Aorta (tissue), 5 donors: ENCODE measurements at places on chromosomes 2 and 18. TPM values are rescaled to one million over a fixed set of nuclear protein-coding genes. Genes with fewer than 3 reads are reported as not detected.

Gene GMCL1
- total RNA-seq, result 16.1 TPM

Gene SMAD4
- total RNA-seq, result 109 TPM

GRCh38 chr2:132384491-132385151 is 32.0 kb upstream of the GPR39 start:
- DNase-seq, result no peak

GRCh38 chr2:148568597-148568996 is 76.0 kb upstream of the EPC2 start:
- DNase-seq, result no peak

DNA sequence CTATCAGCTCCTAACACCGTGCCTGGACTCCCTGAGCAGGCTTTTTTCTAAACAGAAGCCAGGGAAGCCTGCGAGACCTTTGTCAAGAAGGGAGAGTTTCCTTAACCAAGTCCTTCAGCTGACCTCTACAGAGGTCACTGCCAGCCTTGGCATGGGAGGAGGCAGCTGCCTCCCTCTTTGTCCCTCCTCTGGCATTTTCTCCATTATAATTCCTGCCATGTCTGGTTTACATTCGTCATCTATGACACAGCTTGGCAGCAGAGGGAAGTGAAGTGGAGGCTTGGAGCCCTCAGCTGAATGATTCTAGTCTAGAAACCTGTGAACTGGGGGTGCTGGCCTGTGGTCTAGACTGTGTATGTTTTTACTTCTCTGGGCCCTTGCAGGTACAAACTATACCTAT is 22.5 kb downstream of the LIPG start:
- DNase-seq, result no peak

DNA sequence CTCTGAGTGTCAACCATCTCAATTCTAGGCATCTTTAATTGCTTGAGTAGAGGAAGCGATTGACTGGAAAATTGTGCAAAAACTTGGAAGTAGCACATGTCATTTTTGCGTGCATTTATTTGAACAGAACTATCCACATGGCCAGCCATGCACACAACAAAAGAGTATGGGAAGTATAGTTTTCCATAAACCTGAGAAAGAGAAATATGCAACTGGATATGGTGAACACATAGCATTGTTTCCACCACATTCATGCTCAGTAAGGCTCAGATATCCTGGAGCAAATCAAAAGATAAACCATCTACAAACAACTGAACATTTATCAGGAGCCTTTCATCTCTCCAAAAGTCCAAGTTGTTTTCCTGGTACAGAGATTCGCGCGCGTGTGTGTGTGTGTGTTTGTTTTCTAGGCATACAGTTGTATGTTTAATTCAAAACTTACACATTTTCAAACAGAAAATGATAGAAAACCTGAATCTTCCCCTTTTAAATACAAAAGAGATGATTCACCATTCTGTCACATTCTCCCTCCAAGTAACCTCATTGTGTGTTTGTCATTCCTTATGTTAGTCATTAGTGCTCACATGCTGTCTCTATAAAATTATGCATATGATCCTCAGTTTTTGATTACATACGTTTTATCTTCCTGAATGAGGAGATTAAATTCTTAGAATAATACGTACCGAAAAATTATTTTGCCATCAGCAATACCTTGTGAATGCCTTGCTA is 780.4 kb upstream of the NRXN1 start:
- no peak for DNase-seq

- no peak for DNase-seq
These were observed 47.6 kb downstream of the LONRF2 start for GRCh38 chr2:100274566-100275199.
